ENCODE measurements at places on chromosomes 1 and 21.

DNA sequence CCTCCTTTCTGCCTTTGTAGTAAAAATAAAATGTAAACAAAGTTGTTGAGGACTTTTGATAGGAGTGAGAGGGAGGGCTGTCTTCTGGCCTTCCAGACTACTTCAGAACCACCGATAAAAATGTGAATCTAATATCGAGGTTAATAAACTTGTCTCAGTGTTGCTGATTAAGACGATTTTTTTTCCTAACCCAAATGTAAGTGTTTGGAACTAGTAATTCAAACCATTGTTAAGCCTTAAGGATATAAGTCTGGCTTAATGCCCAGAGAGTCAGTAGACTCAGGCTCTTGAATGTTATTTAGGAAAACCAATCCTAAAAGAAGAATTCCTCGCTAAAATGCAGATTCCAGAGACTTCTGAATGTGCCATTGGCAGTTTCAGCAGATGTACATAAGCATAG lies 356.9 kb downstream of the SIPA1L2 start:
- DNase-seq, result no peak

GRCh38 chr1:92473781-92474495 lies 12.8 kb downstream of the GFI1 start:
- no peak for DNase-seq

- DNase-seq, result no peak
Observed at GRCh38 chr1:205258261-205258691, 30.5 kb downstream of the TMCC2 start.

- DNase-seq, result no peak
Observed at GRCh38 chr1:7643530-7643929, 127.6 kb upstream of the VAMP3 start.

- no peak for DNase-seq
Observed at GRCh38 chr1:94884106-94884505, 42.8 kb downstream of the CNN3 start.
